Mucosa of descending colon (tissue), 3 donors: ENCODE measurements at places on chromosomes 4 and X. TPM values are rescaled to one million over a fixed set of nuclear protein-coding genes. Genes with fewer than 3 reads are reported as not detected.

Gene ZGRF1
- total RNA-seq = 3.7 TPM

Gene DIPK2B
- total RNA-seq = 5.4 TPM

Gene HEPH
- 160 TPM for total RNA-seq

Gene TLR3
- total RNA-seq = 51.3 TPM

Gene ANKRD50
- 11.0 TPM for total RNA-seq

Gene ESX1
- not detected for total RNA-seq

Gene MAPK10
- 4.2 TPM for total RNA-seq

Gene PAGE1
- total RNA-seq = not detected

Gene GPR101
- total RNA-seq = not detected

- no peak for DNase-seq
Observed at GRCh38 chr4:73576381-73576780, 43.9 kb downstream of the RASSF6 start.

DNA sequence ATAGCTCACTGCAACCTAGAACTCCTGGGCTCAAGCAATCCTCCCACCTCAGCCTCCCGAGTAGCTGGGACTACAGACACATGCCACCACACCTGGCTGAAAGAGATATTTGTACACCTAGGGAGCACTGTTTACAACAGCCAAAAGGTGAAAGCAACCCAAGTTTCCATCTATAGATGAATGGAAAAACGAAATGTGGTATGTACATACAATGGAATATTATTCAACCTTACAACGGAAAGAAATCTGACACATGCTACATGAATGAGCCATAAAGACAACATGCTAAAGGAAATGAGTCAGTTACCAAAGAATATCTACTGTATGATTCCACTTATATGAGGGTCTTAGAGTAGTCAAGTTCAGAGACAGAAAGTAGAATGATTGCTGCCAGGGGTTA is 52.2 kb downstream of the ABCG2 start:
- DNase-seq = no peak

GRCh38 chrX:153696100-153696499 is 8.4 kb downstream of the SLC6A8 start:
- DNase-seq = no peak

- DNase-seq = no peak
Observed at GRCh38 chr4:179447308-179447707, 2005.1 kb upstream of the AGA start.

- no peak for DNase-seq
Observed at GRCh38 chr4:20760053-20760452, 59.8 kb downstream of the PACRGL start.

GRCh38 chrX:129553619-129554288 is 13.7 kb downstream of the OCRL start:
- DNase-seq = no peak

DNA sequence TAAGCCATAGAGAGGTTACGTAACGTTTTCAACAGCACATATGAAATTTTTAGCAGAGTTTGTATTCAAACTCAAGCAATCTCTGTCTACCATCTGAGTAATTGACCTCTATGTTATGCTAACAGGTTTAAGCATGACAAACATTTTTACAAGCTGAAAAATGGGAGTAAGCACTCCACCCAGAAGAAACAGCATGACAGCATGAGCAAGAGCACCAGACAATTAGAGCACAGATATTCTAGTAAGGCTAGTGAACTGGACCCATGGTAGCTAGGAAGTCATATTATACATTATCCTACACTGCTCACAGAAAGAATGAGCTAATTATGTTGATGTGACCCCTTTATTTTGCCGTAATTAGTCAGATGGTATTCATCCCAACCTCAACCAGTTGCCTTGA is 200.5 kb downstream of the PABPC4L start:
- DNase-seq = no peak

- DNase-seq = no peak
Observed at GRCh38 chr4:52001616-52002015, 18.5 kb downstream of the LRRC66 start.

- DNase-seq = no peak
Observed at GRCh38 chrX:63920875-63921274, 135.9 kb upstream of the ARHGEF9 start.

DNA sequence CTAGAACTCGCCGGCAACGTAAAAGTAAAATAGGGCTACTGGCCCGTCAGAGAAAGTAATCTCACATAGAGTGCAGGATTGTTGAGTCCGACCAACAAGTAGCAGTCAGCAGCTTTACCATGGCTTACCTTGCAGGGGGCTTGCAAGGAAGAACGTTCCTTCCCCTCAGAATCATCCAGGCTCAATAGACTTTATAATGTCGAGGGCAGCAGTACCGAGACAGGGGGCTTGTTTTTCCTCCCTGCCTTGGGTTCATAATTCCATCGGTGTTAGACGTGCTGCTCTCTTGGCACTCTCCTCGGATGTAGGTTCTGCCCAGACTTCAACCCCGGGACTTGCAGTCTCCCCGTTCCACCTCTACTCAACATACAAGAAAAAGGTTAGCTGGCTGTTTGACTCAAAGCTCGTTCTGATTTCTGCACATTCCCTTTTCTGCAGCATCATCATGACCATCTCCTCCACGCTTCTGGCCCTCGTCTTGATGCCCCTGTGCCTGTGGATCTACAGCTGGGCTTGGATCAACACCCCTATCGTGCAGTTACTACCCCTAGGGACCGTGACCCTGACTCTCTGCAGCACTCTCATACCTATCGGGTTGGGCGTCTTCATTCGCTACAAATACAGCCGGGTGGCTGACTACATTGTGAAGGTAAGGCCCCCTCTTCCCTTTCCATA is 1.5 kb downstream of the SLC10A4 start:
- DNase-seq = no peak

DNA sequence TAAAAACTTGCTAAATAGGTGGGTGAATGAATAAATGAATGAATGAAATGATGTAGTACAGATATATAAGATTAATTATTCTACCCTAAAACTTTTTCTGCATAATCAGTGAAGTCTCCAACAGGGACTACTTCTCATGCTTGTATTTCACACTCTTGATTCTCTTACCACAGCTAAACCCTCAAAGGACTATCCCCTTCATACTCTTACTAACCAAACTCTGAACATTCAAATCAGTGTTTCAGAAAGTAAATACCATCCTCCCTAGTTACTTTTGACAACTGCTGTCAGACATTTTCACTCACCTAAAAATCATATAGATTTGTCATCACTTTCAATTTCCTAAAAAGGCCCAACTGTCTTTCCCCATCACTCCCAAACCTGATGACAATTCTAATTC is 234.3 kb upstream of the HHIP start:
- no peak for DNase-seq

- no peak for DNase-seq
Observed at GRCh38 chrX:82320569-82320968, 1118.7 kb downstream of the SH3BGRL start.

- DNase-seq = no peak
Observed at GRCh38 chr4:132297346-132297745, 851.7 kb upstream of the PCDH10 start.

- no peak for DNase-seq
Observed at GRCh38 chr4:78682070-78682469, 94.1 kb upstream of the BMP2K start.

GRCh38 chr4:15557786-15558550 is 88.3 kb downstream of the CC2D2A start:
- peak; percentile 14 for DNase-seq

DNA sequence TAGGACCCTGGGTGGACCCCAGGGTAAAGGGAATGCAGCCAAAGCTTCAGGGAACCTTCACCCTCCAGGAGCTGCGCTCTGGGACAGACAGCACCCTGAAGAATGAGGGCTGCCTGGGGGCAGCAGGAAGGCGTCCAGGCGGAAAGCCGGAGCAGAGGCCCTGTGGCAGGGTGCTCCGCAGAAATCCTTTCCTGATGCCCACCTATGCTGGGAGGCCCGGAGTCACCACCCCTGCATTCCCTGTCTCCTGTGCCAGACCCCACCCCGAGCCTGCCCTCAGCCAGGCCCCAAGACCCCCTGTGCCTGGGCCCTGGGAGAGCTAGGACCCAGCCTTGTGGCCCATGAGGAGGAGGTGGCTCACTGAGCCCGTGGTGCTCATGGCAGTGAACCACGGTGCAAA is 1.3 kb upstream of the DGKQ start:
- no peak for DNase-seq

DNA sequence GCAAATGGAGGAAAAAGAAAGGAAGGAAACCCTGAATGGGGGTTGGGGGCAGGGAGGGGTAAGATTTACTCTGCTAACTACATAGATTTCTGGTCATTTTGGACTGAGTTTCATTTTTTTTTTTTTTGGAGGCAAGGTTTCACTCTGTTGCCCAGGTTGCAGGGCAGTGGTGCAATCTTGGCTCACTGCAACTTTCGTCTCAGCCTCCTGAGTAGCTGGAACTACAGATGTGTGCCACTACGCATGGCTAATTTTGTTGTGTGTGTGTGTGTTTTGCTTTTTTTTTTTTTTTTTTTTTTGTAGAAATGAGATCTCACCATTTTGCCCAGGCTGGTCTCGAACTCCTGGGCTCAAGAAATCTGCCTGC is 223.5 kb downstream of the APBB2 start:
- no peak for DNase-seq

- no peak for DNase-seq
Observed at GRCh38 chrX:63764946-63765345, 20.1 kb downstream of the ARHGEF9 start.

DNA sequence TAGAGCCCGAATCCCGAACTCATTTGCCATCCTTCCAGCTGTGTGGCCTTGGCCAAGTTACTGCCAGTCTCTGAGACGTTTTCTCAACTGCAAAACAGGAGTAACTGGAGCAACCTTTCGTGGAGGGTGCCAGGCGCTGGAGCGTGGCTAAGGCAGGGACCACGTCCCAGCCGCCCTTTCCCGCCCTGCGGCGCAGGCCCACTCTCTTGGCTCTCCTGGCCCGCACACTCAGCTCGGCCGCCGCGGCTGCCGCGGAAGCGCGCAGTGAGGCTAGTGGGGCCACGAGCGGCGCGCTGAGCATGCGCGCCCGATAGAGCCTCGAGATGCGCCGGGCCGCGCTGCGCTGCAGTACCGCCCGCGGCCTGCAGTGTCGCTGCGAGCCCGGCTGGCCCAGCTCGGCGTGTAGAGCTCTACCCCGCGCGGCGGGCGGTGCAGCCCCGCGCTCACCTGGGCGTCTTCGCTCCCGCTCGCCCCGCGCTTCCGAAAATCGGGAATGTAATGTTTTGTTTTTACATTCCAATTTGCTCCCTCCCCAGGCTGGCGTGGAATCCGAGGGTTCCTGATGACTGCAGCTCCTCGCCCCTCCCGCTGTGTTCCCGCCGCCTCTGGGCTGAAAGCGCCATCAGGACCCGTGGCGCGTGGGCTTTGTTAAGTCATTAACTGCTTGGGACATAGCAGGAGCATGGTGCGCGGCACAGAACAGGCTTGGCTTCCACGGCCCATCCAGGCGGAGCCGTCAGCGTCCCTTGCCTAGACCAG is 4.0 kb upstream of the ZNF518B start:
- peak; percentile 79 for DNase-seq

DNA sequence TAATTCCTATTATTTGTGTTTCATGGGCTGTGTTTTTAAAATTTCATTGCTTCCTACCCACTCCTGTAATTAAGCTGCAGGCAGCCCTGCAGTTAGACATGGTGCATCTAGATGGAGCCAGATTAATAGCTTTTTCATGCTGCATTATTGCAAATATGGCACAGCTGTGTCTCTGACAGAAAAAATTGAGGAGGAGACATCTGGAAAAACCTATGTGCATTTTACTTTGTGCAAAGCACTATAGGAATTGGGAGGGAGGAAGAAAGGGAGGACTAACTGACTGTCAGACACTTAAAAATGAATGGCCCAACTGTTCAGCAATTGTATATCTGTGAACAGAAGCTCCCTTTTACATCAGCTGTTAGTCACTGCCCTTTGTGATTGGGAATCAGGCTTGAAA is 8.1 kb upstream of the RPGR start:
- DNase-seq = no peak

DNA sequence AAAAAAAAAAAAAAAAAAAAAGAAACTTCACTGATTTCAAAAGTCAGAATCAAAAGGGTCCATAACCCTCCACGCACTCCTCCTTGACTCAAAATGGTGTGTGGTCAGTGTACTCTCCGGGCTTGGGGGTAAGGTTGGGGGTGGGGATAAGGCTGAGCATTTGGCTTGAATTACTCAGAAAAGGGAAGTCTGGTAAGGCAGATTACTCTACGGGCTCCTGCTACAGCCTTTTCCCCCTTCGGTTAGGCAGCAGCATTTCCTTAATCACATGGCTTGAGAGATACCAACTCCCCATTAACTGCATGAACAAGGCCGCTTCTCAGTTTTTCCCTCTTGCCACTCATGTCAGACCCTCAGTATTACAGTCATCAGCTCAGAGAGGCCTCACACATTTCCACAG is 135.4 kb upstream of the DUSP21 start:
- DNase-seq = no peak

- no peak for DNase-seq
Observed at GRCh38 chr4:24330172-24330571, 254.2 kb downstream of the DHX15 start.

DNA sequence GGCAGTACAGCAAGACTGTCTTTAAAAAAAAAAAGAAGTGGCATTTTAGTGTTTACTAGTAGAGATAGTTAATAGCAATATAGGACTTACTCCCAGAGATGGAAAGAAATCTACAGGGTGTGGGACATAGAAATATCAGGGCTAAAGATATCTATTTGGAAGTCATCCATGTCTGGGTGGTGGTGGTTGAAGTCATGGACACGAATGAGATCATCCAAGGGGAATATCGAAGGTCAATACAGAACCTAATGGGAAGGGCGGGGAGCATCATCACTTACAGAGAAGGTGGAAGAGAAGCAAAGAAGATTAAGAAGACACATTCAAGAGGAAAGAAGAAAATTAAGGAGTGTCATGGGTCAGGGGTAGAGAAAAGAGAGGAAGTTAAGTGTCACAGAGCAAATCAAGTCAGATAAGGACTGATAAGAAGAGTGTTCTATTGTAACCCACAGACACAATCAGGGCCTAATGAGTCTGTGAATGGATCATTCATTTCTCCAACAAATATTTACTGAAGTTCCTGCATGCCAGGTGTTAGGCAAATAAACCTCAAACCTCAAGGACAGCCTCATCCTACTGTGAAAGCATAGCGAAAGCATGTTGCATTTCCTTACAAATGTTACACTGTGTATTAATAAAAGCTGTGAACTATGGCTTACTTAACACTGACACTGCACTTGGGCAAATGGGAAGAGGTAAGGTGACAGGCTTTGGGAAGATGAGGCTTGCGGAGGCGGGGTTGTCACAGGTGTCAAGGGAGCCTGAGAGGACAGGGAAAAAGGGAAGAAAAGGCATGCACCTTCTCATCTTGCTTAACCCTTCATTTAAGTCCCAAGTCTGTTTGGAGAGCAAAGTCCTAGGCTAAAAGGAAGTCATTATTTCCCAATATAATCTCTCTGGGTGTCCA is 65.3 kb downstream of the ELOVL6 start:
- DNase-seq = peak; percentile 25

DNA sequence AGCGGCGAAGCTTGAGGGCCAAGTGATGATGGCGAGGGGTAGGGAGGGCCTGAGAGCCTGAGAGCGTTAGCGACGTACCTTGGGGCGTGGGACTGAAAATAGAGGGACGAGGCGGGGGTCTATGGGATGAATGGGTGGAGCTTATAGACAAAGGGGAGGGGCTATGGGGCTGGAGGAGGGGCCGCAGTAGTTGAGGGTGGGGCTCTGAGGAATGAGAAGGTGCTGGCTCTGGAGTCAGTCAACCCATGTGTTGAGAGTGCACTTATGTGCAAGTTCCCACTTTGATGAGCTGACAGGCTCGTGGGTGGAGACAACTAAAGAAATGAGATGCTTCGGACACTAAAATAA is 488 bp downstream of the TBC1D25 start:
- DNase-seq = no peak
